ENCODE measurements at places on chromosomes 4 and X. TPM values are rescaled to one million over a fixed set of nuclear protein-coding genes. Genes with fewer than 3 reads are reported as not detected.

MED12 gene
- total RNA-seq: 19.6 TPM

- DNase-seq: no peak
Observed at GRCh38 chrX:71214604-71215337, 8.3 kb upstream of the GJB1 start.

DNA sequence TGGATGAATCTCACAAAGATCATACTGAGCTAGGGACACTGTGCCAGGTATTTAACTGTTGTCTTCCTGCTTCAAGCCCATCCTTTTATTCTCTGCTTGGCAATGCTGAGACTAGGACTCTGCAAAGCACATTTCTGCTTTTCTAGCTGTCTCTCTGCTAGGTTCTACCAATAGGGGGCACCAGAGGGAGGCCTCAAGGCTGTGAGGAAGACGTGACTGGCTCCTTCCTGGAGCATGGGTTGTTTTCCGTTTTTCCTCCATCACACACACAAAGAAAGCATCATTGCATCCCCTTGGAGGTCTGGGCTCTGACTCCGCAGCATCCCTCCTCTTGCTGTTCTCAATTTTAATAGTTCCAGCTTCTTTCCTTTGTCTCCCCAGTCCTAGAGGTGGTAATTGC is 10.9 kb upstream of the DCTD start:
- no peak for DNase-seq

GRCh38 chr4:153539422-153539821 is 73.3 kb downstream of the TMEM131L start:
- DNase-seq: no peak

NDST4 gene
- total RNA-seq: not detected

GRCh38 chr4:1187182-1187581 is 14.8 kb upstream of the SPON2 start:
- DNase-seq: peak; percentile 44

DNA sequence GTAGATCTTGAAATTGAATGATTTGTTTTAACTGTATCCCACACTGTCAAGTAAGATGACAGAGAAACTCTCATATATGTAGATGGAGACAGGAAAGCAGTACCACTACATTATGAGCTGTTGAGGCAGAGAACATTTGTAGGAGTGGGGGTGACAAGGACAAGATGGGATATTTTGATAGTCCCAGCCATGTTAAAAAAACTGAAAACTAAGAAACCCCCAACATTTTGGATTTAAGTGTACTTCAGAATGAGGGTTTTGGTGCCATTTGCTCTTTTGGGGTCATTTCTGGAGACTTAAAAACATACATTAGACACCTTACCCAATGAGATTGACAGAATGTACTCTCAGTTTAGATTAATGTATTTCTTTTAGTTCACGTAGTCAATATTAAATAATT is 149.9 kb upstream of the SLC4A4 start:
- no peak for DNase-seq

GRCh38 chrX:97691901-97692455 is 808.3 kb downstream of the RPA4 start:
- no peak for DNase-seq

GRCh38 chrX:130874751-130875150 is 28.3 kb downstream of the ENOX2 start:
- no peak for DNase-seq

PRPS2 gene
- total RNA-seq: 4.7 TPM

Data from right cardiac atrium (tissue), 5 donors.